ENCODE measurements at places on chromosomes 3 and 15. TPM values are rescaled to one million over a fixed set of nuclear protein-coding genes. Genes with fewer than 3 reads are reported as not detected.
A peak's percentile ranks its signal among the peaks of the same experiment; 100 is the strongest.

GRCh38 chr15:75727851-75728715, 15.4 kb upstream of the CSPG4 start:
- peak; percentile 58 for DNase-seq

- peak; percentile 90 for DNase-seq
Measured at GRCh38 chr3:112086076-112086854, at the start of gene C3orf52. TSS of gene C3orf52 (plus strand) at chr3:112086389. CDS start at chr3:112086408, 19 bp downstream.

GRCh38 chr15:48267766-48268165, 61.7 kb downstream of the SLC12A1 start:
- DNase-seq, result no peak

- DNase-seq, result no peak
Measured at GRCh38 chr3:46113608-46114007, 86.3 kb upstream of the XCR1 start.

DNA sequence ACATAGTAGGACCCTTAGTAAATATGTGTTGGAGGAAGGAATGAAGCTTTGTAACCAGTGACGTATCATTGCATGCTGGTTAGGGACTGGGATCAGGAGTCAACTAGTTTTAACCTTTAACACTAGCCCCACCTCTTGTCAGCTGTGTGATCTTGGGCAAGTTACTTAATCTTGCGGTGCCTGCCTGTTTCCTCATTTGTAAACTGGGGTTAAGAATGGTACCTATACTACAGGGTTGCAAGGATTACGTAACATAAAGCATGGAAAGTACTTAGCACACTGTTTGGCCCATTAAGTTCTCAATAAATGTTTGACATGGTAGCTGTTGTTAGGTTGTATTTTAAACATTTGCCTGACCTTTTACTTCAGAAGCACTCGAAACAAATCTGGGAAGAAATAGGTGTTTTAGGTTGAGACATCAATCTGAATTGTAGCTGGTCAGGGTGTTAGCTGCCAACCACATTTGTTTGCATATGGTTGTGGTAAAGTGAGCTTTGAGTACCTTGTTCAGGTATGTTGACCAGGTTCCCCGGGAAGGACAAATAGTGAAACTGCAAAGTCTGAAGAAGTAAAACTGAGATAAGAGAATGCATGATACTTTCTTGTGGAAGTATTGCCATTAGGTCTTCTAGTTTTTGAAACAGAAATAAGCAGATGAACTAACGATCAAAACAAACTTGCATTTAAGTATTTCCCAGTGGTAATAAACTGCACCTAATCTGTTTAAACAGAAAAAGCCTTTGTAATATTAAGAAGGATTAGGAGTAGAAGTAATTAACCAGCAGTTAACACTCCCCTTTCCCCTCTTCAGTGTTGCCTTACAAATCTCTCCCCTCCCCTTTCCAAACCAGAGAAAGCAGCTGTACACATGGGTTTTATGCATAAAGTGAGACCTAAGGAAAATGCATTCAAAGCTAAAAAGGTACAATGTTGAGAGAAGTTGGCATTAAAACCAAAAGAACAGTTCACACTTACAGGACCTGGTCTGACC, 25.8 kb upstream of the SCAANT1 start:
- no peak for DNase-seq

GRCh38 chr15:40549894-40550293, 14.9 kb downstream of the CCDC32 start:
- no peak for DNase-seq

- no peak for DNase-seq
Measured at GRCh38 chr3:194392576-194392975, 6.5 kb downstream of the GP5 start.

GRCh38 chr3:118128886-118129285, 905.8 kb downstream of the IGSF11 start:
- no peak for DNase-seq

The DUOX1 gene
- total RNA-seq, result 640 TPM

The ISLR2 gene
- under 0.01 TPM for total RNA-seq

The CHSY1 gene
- total RNA-seq, result 38.3 TPM

The SLC9C1 gene
- not detected for total RNA-seq
